ENCODE measurements at places on chromosomes 12 and 14.

- peak; percentile 45 for DNase-seq
Observed at GRCh38 chr12:82383930-82384552, 25.7 kb downstream of the METTL25 start.

GRCh38 chr12:64225626-64226025 is 3.5 kb upstream of the KICS2 start:
- DNase-seq, result no peak

GRCh38 chr14:52827426-52827825 is 36.0 kb upstream of the GNPNAT1 start:
- DNase-seq, result no peak

DNA sequence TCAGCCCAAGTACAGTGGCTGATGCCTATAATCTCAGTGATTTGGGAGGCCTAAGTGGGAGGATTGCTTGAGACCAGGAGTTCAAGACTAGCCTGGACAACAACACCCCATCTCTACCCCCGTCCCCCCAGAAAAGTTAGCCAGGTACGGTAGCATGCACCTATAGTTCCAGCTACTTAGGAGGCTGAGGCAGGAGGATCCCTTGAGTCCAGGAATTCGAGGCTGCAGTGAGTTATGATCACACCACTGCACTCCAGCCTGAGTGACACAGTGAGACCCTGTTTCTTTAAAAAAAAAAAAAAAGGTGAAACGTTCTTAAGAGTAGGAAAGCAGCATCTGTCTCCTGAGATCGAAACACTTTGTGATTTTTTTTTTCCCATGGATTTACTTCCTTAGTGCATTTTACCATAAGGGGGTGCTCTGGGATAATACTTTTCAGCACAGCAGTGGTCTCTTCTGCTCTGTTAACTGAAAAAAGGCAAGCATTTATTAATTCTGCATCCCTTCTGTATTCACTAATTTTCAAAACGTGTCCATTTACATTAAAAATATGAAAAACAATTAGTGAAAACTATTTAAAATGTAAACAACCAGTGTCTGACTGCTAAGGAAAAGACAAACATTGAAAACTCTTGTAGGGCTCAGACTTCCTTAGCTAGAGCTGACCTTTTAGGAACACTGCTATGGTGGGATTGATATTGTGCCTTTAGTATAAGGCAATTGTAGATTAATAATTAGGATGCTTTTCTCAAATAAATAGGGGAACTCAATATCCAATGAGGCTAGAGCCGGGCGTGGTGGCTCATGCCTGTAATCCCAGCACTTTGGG is 31.2 kb upstream of the USP44 start:
- peak; percentile 38 for DNase-seq

GRCh38 chr12:98325003-98325402 is 190.4 kb upstream of the TMPO start:
- DNase-seq, result no peak

DNA sequence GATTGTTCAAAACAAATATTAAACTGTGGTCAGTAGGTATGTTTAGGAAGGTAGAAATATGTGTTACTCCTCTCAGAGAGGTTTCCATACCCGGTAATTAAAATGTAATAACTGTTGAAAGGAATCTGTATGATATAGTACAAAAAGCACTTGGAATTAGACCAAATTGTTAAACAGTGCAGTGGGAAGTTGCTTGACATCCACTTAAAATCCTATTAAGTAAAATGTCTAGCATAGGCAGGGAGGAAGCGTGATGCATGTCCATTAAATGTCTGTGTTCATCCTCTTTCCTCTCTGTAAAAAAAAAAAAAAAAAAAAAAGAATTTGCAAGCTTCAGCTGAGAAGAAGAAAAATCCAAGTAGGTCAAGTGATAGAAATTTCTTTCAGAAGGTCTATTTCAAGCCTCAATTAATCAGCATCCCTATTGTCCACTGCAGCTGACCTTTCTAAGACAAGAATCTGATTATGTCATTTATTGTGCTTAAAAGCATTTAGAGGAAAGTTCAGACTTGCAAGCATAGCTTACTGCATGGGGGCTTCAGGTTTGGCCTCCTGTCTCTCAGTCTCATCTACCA is 265.6 kb upstream of the RGS6 start:
- no peak for DNase-seq

DNA sequence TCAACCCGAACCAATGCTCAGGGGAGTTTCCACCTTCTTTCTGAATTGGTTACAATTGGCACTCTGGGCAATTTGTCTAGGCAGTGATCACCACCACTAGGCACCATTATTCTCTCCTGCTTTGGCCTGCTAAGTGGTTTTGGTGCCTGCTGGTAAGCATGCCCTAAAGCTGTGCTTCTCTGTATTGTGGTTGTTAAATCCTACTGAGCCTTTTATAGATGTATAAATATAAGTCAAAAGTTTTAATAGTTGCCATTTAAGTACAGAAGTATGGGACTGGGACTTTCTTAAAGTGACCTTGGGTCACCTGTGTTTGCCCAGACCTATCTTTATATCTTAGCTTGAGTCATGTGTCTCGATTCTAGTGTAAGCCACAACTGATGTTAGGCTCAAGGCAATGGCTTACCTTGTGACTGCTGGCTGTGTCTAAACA is 475.9 kb downstream of the SLC16A7 start:
- DNase-seq, result no peak

All from SW480 (cell line).